ENCODE measurements at places on chromosomes 2 and 18.
A peak's percentile ranks its signal among the peaks of the same experiment; 100 is the strongest.

DNA sequence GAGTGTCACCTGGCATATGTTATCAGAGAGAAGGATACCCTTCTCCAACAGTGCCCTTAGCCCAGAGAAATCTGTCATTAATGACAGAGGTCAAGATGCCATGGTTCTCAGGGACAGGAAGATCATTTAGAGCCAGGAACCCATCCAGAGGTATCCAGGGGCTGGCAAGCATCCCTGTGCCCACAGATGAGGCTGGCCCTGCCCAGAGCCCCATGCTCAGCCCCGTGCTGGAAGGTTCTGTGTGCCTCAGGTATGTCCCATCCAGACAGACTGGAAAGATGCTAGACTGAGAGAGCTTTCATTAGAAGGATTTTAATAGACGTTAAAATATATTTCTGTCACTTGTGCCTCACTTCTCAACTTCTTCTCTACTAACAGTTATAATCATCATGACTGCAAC lies 8.2 kb upstream of the TUBB6 start:
- DNase-seq = no peak

- no peak for DNase-seq
These were observed 1.7 kb downstream of the MFF start for GRCh38 chr2:227326783-227327182.

- no peak for DNase-seq
These were observed 160.6 kb upstream of the RMP24 start for GRCh38 chr18:35811896-35812295.

GRCh38 chr18:78232196-78232595 lies 747.4 kb upstream of the SALL3 start:
- DNase-seq = no peak

GRCh38 chr18:2958819-2959298 lies 54.1 kb downstream of the LPIN2 start:
- DNase-seq = no peak

- no peak for DNase-seq
These were observed 22.4 kb downstream of the USP40 start for GRCh38 chr2:233544200-233544610.

DNA sequence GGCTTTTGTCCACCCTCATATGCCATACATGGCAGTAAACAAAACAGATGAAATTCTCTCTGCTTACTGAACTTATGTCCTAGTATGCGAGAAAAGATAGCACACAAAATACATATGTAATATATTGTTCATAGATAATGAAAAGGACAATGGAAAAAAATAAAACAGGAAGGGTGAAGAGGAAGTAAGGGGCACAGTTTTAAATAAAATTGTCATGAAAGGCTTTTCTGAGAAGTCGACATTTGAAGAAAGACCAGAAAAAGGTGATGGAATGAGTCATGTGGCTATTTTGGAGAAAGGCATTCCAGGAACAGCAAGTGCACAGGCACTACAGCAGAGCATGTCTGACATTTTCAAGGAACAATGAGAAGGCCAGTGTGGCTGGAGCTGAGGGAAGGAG lies 56.4 kb downstream of the KCNH7 start:
- no peak for DNase-seq

GRCh38 chr18:68462766-68463165 lies 252.1 kb downstream of the TMX3 start:
- no peak for DNase-seq

DNA sequence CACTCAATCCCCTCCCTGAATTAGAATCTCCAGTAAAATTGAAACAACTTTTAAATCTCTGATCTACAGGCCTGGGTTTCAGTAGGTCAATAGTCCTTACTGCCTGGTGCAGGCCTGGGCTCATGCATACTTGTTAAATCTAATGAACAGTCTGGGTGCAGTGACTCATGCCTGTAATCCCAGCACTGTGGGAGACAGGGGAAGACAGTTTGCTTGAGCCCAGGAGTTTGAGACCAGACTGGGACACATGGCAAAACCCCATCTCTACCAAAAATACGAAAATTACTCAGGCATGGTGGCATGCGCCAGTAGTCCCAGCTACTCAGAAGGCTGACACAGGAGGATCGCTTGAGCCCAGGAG lies 94.7 kb upstream of the SP3 start:
- DNase-seq = no peak

DNA sequence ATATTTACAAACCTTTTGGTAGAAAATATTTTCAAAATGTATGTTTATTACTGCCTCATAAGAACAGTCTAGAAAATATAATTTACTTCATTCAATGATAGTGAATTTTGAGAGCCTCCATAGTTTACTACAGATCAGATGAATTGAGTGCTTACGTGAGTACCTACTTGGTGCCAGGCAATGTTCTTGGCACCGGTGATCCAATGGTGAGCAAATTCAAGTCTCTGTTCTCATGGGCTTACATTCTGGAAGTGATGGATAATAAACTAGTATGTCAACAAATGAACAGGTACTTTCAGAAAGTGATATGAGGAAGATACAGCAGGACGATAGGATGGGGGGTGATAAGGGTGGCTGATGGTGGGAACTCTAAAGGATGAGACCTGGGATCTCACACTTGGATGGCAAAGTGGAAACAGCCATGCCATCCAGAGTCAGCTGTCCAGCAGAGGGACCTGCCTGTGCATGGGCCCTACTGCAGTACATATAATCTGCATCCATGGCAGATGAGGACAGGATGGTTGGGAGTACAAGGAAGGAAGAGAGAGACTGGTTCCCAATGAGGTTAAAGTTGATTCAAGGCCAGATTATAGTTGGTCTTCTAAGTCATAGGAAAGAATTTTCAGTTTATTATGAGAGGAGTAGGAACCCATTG lies 277.0 kb downstream of the NEDD4L start:
- no peak for DNase-seq

DNA sequence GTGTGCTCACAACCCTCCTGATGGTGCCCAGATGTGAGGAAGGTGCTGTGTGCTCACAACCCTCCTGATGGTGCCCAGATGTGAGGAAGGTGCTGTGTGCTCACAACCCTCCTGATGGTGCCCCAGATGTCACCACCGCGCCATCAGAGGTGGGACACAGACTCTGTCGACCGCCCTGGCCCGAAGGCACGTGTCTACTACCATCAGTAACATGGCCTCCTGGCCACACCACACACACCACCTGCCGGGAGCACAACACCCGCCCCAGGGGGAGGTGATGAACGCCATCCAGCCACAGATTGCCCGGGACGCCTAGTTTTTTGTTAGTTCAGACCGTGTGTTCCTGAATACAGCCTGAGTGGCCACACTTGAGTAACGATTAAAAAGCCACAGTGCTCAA lies 24.5 kb downstream of the HDAC4 start:
- no peak for DNase-seq

GRCh38 chr2:83017366-83018090 lies 1441.6 kb downstream of the SUCLG1 start:
- no peak for DNase-seq

DNA sequence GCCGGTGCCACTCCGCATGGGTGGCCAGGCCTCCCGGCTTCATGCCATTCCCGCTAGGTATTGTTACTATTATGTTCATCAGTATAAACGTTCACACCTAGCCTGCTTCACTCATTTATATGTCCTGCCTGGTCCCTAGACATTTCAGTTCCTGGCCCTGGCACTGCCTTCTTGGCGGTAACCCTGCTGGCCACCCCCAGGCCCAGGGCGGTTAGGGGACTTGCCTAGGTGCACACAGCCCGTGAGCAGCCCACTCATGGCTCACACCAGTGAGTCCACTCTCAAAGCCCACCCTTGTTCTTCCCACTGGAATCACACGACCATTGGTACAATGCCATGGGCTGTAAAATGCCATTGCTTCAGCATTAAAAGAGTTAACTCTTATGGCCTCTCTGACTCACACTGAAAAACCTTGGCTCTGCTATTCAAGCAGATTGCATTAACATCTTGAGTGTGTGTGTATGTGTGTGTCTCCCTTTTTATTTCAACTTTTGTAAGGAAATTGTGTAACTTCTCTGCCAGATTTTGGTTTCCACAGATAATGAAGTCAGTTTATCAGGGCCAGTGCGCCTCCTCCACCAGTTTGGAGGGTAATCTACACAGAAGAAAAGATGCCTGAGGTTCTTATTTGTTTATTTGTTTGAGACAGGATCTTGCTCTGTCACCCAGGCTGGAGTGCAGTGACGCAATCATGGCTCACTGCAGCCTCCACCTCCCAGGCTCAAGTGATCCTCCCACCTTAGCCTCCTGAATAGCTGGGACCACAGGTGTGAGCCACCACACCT lies 74.2 kb downstream of the RAB31 start:
- DNase-seq = peak; percentile 3

DNA sequence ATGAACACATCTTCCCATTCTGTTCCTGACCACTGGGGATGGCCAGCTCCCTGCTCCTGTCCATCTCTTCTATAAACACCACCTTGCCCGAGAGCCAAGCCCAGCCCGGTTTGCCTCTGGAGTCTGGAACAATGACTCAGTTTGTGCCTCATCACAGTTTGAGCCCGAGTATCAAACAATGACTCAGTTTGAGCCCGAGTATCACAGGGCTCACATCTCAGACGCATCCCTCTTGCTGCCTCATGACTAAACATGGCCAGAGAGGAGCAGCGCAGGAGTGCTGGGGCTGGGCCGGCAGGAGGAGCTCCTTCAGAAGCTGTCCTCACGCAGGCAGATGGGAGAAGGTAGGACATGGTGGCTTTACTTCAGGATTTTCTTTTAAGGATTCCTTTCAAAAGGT lies 68.7 kb downstream of the PXDN start:
- no peak for DNase-seq

- DNase-seq = no peak
These were observed 49.3 kb downstream of the CD226 start for GRCh38 chr18:69898241-69898861.

- no peak for DNase-seq
These were observed 175.9 kb upstream of the ITGA4 start for GRCh38 chr2:181281206-181281832.

- no peak for DNase-seq
These were observed 7.9 kb downstream of the TMEM18 start for GRCh38 chr2:669323-669722.

- DNase-seq = no peak
These were observed 216.5 kb downstream of the DYSF start for GRCh38 chr2:71669628-71670429.

DNA sequence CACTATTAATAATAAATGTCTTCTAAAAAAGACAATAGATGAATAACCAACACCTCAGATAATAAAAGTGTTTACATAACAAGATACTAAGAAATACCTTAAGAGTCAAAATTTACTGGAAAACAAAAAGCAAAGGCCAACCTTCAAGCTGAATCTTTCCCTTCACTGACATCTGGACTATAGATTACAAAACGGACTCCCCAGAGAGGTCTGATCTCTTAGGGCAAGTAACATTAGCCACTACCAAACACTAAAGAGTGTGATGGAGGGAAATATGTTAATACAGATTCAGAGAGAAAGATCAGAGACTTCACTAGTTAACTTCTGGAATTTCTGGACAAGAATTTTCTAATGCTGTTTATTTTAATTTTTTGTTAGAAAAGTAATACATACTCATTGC lies 13.9 kb downstream of the CLASP1 start:
- DNase-seq = no peak

GRCh38 chr2:142037066-142037465 lies 93.8 kb downstream of the LRP1B start:
- DNase-seq = no peak

- DNase-seq = no peak
These were observed 180.9 kb upstream of the TWIST2 start for GRCh38 chr2:238667008-238667407.

- DNase-seq = no peak
These were observed 1.8 kb downstream of the SOCS6 start for GRCh38 chr18:70290482-70291294.

DNA sequence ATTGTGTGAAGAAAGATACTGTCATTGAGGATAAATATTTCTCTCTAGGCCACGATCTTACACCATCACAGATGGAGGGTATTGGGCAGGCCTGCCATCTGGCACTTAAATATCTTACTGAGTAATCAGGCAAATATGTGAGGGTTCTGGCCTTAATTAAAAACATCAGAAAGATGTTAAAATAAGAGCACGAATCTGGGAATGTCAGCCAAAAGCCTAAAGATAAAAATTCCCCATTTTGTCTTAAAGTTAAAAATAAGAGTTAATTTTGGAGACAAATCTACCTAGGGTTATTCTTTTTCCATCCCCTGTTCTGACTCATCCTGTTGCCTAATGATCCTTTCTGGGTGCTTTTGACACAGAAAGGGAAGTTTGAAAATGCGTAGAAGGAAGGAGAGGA lies 121.0 kb downstream of the SUCLG1 start:
- DNase-seq = no peak

DNA sequence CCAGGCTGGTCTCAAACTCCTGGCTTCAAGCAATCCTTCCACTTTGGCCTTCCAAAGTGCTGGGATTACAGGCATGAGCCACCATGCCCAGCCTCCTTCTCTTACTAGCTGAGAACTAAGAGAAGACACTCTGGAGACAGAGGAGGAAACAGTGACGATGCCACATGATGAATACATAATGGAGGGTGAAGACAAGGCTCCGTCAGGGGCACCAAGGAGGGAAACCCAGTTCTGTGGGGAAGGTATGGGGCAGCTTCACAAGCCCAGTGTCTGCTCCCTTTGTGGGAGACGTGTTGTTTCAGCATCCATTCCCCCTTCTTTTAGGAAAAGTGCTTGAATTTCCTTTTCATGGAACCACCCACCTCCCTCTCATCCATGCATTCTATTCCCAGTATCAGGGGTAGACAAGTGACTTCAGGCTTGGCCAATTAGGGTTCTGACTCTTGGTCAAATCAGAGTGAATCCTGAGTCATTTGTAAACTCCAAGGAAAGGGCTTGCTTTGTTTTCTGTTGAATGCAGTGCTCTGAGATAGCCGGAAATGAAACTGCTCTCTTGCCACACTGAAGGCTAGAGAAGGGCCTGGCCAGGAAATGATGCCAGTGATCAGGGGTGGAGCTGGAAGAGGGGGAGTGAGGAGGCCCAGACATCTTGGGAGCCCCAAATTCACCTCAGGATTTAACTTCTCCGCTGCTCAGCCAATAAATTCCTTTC lies 23.7 kb downstream of the TMEM127 start:
- DNase-seq = no peak

DNA sequence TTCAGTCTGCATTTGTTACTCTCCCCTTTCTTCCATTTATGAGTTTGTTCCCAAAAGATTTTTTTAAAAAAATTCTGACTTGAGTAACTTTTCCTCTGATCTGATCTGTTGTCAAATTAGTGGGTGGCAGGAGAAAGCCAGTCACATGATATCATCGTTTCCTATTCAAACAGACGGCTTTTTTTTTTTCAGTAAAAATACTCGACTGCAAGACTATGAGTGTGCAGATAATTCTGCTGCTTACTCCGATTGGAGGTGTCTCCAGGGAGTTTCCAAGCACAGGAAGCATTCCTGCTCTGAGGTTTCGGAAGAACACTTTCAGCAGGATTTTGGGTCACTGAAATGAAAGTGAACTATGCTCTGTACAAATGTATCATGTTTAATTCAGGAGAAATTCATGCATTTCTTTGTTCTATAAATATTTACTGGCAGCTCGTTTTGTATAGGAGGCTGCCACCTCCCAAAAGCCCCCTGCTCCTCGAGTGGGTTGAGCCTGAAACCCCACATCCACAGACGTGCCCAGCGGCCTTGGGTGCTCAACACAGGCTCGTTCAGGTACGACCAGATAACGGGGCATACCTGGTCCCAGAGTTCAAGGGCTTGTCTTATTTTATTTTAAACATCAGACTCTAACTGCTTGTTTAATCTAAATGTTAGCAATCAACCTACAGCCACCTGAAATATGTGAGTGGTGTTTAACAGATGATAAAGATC lies 126.9 kb upstream of the ZNF516 start:
- no peak for DNase-seq

- no peak for DNase-seq
These were observed 35.6 kb downstream of the PXDN start for GRCh38 chr2:1708476-1709334.
